B cell (primary cell): ENCODE measurements at places on chromosomes 6 and 20.

- peak; percentile 76 for DNase-seq
Observed at GRCh38 chr20:15654208-15654649, 919.0 kb downstream of the KIF16B start.

DNA sequence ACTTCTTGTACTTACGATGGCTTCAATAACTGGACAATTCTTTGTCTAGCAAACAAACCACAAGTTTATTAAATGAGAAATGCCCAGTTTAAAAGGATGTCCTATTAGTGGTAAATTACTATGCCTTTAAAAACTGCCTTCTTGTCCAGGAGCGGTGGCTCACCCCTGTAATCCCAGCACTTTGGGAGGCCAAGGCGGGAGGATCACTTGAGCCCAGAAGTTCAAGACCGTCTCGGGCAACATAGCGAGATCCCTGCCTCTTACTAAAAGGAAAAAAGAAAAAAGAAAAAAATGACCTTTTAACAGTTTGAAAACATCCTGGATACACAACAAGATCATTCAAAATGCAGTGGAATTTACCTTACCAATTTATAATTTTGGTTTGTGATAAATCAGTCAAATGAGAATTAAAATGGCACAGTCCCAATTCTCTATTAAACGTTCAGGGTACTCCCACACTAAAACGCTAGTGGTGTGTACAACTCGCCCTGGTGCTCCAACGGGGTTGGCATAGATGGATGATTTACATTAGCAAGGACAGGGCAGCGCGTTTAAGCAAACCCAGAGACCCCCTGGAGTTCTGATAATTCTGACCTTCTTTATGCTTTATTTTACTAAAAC, 2.3 kb downstream of the ZBTB2 start:
- no peak for DNase-seq

DNA sequence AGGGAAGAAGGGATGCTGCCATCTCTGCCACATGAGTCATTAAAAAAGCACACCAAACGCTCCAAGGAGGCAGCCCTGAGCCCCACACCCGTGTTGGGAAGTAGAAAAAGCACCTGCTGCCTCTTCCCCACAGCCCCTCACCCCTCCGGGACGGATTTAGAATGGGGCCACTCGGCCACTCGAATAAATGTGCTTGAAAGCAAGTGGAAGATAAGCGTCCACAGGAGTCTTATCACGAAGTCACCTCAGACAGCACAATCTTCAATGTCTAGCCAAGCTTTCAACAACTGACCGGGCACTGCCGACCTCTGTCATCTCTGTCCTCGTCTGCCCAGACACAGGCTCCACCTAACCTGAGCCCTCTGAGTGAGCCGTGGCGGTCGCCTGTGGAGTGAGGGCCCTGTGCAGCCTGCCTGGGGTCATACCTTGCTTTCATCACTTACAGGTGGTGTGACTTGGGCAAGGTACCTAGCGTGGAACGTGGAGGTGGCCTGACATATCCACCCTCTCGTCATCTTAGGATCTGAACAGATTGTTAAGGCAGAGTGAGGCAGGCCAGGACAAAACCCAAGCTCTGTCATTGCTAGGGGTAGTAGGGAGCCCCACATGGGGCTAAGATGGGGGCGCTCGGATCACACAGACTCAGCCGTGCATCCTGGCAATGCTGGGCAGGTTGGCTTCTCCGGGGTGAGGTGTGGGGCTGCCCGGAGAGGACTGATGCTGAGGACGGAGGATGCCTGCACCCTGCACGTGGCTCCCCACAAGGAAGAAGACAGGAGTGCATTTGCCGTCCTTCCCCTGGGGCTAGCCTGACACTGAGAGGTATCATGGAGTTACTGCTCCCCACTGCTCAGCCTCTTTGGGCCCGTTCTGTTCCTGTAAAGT, 34.8 kb downstream of the PSMG4 start:
- no peak for DNase-seq

DNA sequence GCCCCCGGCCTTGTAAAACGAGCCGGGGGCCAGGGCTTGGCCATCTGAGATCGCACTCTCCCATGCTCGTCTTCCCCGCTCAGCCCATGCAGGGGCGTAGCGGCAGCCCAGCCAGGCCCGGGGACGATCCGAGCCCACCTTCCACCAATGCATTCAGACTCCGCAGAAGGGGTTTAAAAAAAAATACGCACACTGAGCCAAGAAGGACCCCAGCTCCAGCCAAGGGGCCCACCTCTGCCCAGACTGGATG, 320 bp downstream of the GSTA4 start:
- no peak for DNase-seq

GRCh38 chr6:22328474-22328873, 31.6 kb upstream of the PRL start:
- no peak for DNase-seq

DNA sequence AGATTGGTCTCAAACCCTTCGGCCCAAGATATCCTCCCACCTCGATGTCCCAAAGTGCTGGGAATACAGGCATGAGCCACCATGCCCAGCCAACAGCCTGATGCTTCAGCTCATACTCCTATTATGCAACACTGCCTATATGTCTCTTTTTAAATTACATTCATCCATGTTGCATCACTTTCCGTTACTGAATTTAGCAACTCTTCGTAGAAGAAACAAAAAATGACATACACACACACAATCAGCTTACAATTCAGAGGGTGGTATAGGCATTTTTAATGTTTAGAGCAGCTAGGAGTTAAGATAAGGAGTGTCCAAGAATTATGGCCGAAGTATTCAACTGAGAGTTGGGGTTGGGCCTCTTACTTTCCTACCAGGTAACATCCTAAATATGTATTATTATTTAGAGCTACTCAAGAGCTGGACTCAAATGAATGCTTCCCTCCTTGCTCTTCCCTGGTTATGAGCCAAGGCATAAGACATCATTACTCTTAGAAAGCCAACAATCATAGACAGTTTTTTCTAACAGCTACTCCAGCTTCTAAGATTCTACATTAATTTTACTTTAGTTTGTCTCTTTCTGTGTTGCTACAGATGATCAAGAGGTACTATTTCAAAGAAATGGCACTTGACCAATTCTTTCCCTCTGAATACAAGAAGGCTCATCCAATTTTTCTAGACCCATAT, 62.0 kb upstream of the BMP5 start:
- no peak for DNase-seq

DNA sequence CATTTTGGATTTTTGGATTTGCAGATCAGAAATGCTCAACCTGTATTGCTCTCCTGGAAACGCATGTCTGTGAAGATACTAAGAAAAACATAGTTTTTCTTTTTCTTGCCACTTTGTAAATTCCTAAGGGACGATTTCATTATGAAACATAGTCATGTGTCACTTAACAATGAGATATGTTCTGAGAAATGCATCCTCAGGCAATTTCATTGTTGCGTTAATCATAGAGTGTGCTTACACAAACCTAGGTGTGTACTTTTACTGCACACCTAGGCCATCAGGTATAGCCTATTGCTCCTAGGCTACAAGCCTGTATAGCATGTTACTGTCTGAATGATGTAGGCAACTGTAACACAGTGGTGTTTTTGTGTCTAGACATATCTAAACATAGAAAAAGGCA, 13.4 kb upstream of the THEMIS start:
- DNase-seq = no peak
